ENCODE measurements at places on chromosomes 13 and 19. TPM values are rescaled to one million over a fixed set of nuclear protein-coding genes. Genes with fewer than 3 reads are reported as not detected.

DNA sequence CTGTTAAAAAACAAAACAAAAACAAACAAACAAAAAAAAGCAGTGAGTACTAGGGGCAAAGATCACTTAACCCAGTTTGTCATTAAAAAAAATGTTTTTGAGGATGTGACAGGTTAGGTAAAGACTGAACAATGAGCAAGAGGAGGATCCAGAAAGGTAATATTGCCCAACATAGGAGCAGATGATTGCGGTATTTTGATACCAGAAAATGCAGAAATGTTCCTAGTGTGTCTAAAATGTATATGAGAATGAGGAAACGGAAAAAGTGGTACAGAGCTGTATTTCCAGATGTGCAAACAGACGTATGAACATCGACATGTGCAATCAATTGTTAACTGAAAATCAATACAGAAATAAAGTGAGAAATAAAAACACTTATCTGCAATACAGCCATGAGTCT is 4.9 kb upstream of the LILRA4 start:
- DNase-seq: no peak

- no peak for DNase-seq
Observed at GRCh38 chr19:10797541-10798256, 38.3 kb downstream of the TMED1 start.

DNA sequence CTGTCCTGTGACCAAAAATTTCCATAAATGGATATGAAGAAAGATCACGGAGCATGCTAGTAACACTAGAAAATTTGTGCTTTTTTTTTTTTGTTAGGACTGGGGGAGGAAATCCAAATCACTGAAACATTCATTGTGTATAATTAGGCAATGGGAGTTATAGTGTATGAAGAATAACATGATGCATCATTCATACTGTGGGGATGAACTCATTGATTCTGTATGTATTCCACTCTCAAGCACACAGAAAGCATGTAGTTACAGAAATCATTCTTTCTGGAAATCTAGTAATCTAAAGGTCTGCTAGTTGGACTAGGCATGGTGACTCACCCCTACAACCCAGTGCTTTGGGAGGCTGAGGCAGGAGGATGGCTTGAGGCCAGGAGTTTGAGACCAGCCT is 749.7 kb downstream of the DIAPH3 start:
- DNase-seq: no peak

- DNase-seq: no peak
Observed at GRCh38 chr19:33487901-33488800, 33.4 kb downstream of the PEPD start.

Gene CBY2
- total RNA-seq: not detected

GRCh38 chr19:5392486-5392885 is 51.9 kb upstream of the PTPRS start:
- no peak for DNase-seq

Gene VSIG10L
- 0.08 TPM for total RNA-seq

- no peak for DNase-seq
Observed at GRCh38 chr19:38183251-38183897, 40.6 kb downstream of the DPF1 start.

GRCh38 chr13:102697929-102698648 is 3.2 kb upstream of the METTL21C start:
- DNase-seq: no peak

Gene TUBA3C
- not detected for total RNA-seq

All from SJSA1 (cell line).